Prostate gland (tissue), 2 donors: ENCODE measurements at places on chromosomes 5 and 9.

- H3K36me3 ChIP-seq, result no peaks in the 10 kb centered on the region
- no peak overlapping the region for H3K4me3 ChIP-seq
- no peaks in the 10 kb centered on the region for H3K27me3 ChIP-seq
- no peak overlapping the region for H3K27ac ChIP-seq
Measured at GRCh38 chr9:133894377-133895321, 97.5 kb downstream of the VAV2 start.

- no peak overlapping the region for H3K27ac ChIP-seq
- peaks cover 36% of the 10 kb centered on the region for H3K4me1 ChIP-seq
- no peaks in the 10 kb centered on the region for H3K36me3 ChIP-seq
- no peaks in the 10 kb centered on the region for H3K27me3 ChIP-seq
Measured at GRCh38 chr9:137030538-137031527, 1.1 kb downstream of the FUT7 start.

GRCh38 chr5:154084062-154084639 is 45.4 kb downstream of the MFAP3 start:
- H3K4me3 ChIP-seq, result no peak overlapping the region
- H3K27me3 ChIP-seq, result no peaks in the 10 kb centered on the region
- H3K36me3 ChIP-seq, result no peaks in the 10 kb centered on the region
- DNase-seq, result no peak

GRCh38 chr9:99822806-99823591 is 1.3 kb downstream of the NR4A3 start:
- no peaks in the 10 kb centered on the region for H3K36me3 ChIP-seq
- H3K27ac ChIP-seq, result peak overlapping the region; percentile 97
- H3K4me1 ChIP-seq, result peaks cover 8% of the 10 kb centered on the region
- peak overlapping the region; percentile 77 for H3K4me3 ChIP-seq
- DNase-seq, result peak; percentile 16
- no peaks in the 10 kb centered on the region for H3K27me3 ChIP-seq

GRCh38 chr9:28456861-28457260 is 883.6 kb upstream of the C9orf72 start:
- no peaks in the 10 kb centered on the region for H3K27me3 ChIP-seq
- no peaks in the 10 kb centered on the region for H3K36me3 ChIP-seq
- H3K4me3 ChIP-seq, result no peak overlapping the region
- H3K27ac ChIP-seq, result no peak overlapping the region
